Right ventricle myocardium inferior (tissue), 1 donor: ENCODE measurements at places on chromosomes 3 and 15. TPM values are rescaled to one million over a fixed set of nuclear protein-coding genes. Genes with fewer than 3 reads are reported as not detected.

Gene ACKR4
- total RNA-seq, result 2.8 TPM

DNA sequence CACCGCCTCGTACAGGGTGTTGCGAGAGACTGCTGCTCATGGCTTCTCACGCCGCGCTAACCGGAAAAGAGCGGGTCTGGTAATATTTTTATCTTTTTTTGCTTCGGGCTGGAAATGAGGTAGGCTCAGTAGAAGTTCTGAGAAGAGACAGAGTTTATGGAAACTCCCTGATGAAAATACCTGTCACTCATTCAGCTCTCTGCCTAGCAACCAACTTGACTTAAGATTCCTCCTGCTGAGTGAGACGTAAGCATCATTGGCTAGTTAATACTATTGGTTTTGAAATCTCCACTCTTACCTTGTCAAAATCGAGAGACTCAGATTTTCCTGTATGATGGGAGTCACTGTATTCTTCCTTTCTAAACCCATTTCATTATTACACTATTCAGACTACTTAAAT, 181.7 kb downstream of the PTPRG start:
- no peak for DNase-seq

Gene RARB
- total RNA-seq, result 17.5 TPM

Gene ROPN1B
- total RNA-seq, result 4.6 TPM

- DNase-seq, result no peak
These were observed 65.5 kb downstream of the SRGAP3 start for GRCh38 chr3:9183811-9184460.

- no peak for DNase-seq
These were observed 232.8 kb upstream of the TPRG1 start for GRCh38 chr3:188938999-188939398.

DNA sequence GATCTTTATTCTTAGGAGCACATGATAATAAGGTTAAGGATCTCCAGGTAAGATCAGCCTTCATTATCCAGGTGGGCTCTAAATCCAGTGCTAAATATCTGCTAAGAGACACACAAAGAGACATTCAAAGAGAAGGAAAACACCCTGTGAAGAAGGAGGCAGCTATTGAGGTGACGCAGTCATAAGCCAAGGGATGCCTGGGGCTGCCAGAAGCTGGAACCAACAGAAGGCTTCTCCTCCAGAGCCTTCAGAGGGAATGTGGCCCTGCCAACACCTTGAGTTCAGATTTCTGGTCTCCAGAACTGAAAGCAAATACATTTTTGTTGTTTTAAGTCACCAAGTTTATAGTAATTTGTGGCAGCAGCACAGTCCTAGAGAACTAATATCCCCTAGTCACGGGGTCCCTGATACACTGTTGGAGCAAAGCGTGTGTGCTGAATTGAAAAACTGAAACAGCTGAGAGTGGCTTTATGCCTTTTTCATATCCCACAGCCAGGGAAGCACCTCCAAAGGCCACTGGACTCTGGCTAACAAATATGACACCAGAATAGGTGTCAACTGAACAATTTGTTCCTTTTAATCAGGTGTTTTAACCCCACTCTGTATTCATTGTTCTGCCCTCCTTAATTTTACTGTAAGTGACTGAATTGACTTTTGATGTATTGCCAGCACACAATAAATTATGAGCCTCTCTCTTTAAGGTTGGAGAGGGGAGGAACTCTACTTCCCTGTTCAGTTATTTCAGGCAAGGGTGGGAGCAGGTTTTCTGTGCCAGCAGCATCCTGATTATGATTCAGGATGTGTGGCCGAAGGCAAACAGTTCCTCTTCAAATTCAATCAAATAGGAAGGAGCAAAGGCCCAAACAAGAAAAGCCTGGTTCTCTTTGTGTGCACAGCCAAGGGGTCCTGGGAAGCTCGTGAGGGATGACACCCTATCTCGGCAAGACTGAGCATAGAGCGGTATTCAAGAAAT, 151.8 kb upstream of the HES1 start:
- no peak for DNase-seq

DNA sequence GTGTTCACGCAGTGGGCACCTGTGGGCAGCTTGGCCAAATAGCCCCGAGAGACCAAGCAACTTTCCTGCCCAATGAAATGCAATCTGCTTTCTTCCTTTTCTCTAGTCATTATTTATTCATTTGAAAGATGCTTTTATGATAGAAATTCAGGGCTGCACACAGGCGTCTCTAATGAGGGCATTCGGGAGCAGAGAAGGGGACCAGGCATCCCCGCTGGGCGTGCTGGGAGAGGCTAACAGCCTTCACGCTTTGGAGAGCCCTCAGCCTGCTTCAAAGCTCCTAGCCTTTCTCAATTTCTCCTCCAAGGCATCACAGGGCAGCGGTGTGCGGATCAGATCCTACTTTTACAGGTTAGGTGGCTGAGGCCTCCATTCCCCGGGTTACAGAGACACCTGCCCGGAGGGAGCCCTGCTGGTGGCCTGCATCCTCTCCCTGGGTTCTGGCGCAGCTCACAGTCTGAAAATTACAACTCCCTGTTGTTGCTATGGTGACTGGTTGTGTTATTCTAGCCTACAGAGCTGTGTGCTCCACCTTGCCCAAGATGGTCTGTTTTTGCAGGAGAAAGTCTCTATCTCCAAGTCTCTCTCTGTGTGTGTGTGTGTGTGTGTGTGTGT, 21.8 kb upstream of the KLF13 start:
- no peak for DNase-seq

Gene TLR9
- total RNA-seq, result 0.38 TPM

Gene ASB14
- 9.0 TPM for total RNA-seq

- no peak for DNase-seq
These were observed 386.9 kb downstream of the FEZF2 start for GRCh38 chr3:61986473-61986872.

Gene PLAAT1
- 4.2 TPM for total RNA-seq

DNA sequence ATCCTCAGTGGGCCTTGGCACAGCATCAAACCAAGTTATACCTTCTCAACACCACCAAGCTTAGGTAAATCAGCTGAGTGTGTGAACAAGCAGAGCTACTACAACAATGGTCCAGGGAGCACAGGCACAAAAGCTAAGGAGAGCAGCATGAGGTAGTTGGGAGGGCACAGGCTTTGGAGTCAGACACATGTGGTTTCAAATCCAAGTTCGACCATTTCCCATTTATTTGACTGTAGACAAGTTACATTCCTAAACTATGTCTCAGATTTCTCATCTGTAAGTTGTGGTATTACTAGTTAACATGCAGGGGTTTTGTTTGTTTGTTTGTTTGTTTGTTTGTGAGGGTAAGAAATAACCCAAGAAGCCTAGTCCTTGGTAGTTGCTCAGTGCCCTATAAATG, 46.9 kb downstream of the MLH1 start:
- DNase-seq, result no peak

DNA sequence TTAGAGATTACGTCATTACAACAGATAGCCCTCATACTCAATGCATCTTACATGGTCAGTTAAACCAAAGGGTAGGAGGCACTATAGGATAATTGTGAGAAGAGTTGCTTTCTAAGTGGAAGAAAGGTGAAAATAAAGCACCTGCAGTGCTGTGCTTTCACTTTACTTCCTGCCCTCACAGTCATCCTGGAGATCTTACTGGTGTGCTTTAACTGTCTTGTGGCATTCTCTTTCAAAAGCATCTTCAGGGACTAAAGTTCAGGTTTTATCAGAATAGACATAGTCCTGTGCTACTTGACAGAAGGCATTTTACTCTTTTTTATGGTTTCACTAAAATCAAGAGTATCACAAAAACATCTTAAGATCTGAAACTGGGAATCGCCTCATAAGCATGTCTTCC, 286.6 kb downstream of the ZBTB20 start:
- DNase-seq, result no peak

DNA sequence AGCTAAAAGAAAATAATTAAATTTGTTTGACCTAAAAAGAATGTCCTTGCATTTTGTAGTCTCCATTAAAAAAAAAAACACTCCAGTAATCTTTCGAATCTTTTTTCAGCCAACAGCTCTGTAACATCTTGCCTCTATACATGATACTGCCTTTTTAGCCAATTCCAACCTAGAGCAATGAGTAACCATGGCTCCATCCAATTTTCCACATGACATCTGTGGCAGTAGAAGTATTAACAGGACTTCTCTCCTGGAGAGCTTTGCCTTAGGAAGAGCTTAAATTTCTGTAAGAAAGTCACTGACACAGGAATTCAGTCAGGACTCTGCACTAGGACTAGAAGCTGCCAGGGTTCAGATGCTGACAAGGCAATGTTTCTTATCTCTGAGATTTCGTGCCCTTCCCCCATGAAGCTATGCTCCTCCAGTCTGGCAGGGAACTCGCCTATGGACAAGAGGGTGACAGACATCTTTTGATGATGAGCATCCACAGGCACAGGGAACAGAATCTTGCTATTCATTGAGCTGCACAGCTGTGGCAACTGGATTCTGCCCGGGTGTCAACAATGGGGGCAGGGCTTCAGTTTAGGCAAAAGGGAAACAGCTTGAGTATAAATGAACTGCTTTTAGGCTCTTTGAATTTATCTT, 81.8 kb downstream of the ALCAM start:
- DNase-seq, result no peak

Gene PCLAF
- total RNA-seq, result 1.1 TPM

DNA sequence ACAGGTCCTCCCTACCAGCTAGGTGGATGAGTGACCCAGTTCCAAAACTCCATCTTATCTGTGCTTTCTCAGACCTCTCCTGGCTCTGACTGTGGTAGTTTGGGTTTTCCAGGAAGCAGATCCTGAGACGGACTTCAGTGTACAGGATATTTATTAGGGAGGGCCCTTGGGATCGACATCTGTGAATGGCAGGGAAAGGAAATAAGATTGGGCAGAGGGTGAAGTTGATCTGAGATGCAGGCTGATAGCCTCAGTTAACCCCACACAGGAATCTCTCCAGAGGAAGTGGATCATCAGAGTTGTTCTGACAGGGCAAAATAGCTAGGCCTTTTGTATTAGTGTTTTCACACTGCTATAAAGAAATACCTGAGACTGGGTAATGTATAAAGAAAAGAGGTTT, 16.7 kb upstream of the MAPK6 start:
- DNase-seq, result no peak

Gene RASL12
- 23.3 TPM for total RNA-seq

DNA sequence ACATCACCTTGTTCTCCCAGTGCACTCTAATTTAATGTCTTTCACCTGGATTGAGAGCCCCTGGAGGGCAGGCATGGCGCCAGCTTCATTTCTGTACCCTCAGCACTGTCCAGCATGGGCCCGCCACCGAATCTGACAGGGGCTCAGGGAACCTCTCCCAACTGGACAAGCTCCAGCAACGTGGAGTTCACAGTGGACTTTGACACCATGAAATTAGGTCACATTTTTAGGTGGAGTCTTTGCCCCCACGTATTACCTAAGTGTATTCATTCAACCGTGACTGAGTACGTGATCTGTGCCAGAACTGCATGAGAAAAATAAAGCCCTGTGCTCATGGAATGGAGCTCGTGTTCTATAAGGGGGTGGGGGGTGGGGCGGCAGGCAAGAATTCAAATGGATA, 94.1 kb upstream of the ATP2B2 start:
- no peak for DNase-seq

Gene NR1I2
- not detected for total RNA-seq

DNA sequence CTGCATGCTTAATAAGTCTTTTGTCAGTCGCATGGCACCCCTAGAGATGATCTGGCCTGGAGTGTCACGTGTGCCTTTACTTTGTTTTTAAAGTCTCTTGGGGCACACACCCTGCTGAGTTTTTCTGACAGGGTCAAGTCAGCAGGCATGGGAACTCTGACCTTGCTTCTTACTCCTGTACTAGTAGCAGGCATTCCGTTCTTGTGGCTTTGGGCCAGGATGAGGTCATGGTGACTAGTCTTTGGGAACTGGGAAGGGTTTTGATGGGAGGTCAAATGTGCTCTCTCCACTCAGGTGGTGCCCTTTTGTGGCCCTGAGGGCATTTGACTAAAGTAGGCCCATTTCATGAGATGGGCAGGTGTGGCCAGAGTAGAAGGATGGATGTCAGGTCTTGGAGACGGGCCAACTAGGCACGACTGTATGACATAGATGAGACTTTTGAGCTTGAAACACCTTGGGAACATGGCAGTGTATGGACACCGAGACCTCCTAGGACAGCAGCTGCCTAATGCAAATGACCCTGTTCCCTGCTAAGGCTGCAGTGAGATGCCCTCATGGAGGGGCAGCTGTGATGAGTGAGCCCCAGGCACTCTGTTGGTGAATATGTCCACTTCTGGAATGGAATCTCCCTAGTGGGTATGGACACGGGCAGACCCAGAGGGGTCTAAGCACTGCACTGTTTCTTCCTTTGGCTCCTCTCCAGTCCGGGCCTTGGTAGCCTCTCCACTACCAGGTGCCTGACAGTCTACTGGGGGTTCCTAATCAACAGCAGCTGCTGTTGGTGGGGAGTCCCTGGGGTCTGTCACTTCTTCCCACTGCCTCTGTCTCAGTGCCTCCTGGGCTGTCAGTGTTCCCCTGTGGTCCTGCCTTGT, 16.4 kb downstream of the SRPRB start:
- DNase-seq, result no peak

DNA sequence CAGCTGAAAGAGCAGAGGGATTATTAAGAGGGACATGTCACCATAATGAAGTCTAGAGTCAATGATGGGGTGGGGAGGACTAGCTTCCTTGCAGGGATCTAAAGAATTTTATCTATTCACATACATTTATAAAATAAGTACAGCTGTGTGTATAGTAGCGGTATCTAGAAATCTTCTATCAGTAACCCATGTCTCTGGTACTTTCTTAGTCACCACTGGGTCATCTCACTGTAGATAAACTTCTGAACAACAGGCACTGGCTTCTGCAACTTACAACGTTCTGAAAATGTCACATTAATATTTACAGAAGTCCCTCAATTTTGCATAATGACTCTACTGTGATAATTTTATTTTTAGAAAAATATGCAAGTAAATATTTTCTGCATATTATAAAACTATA, 401.7 kb downstream of the TBC1D5 start:
- no peak for DNase-seq

Gene CPNE9
- not detected for total RNA-seq

- DNase-seq, result no peak
These were observed 307.7 kb downstream of the TUSC7 start for GRCh38 chr3:117017135-117017894.

GRCh38 chr3:46400846-46401245, 6.0 kb downstream of the CCR5AS start:
- DNase-seq, result no peak

- no peak for DNase-seq
These were observed 115.6 kb downstream of the EOMES start for GRCh38 chr3:27606537-27606936.

Gene SLC22A14
- total RNA-seq, result not detected

- no peak for DNase-seq
These were observed 25.1 kb downstream of the SLC24A5 start for GRCh38 chr15:48145923-48146322.

Gene IL5RA
- 0.65 TPM for total RNA-seq

DNA sequence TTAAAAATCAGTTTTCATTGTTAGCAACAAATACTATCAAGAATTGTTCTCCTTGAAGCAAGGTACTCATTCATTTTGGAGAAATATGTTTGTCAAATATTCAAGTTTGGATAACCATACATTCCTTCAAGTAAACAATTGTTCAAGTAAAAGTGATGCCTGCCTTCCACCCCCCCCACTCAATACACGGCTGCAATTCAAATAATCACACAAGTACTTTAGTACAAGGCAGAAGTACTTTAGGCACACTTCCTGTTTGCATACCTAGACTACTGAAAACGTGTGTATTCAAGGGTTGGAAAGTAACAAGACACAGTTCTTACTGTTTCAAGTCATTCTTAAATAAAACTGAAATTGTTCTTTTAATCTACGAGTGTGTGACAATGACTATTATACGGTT, 45.4 kb downstream of the TJP1 start:
- DNase-seq, result no peak

Gene P4HTM
- total RNA-seq, result 25.5 TPM

Gene P3H2
- 1.3 TPM for total RNA-seq

GRCh38 chr3:13947912-13948311, 68.0 kb upstream of the WNT7A start:
- DNase-seq, result no peak

Gene ERC2
- total RNA-seq, result 0.76 TPM
